Sciatic nerve (tissue), 2 donors: ENCODE measurements at places on chromosomes 4 and X. TPM values are rescaled to one million over a fixed set of nuclear protein-coding genes. Genes with fewer than 3 reads are reported as not detected.

GRCh38 chr4:162075726-162076125, 88.1 kb downstream of the FSTL5 start:
- no peak for DNase-seq

DNA sequence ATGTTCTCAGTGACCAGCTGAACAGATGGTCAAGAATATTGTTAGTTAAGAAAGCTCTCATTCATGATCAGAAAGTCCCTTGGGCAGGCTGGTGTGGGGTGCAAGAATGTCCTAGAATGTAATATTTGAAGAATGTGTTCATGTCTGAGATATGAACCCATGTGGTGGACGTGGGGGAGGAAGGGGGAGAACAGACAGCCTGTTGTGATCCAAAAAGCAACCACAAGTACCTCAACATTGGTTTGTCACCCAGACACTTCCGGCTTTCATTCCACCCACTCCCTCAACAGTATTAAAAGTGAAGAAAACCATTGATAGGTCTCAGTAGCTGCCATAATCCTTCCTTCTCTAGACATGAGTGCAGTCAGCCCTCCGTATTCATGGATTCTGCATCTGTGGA, 82.2 kb downstream of the MAML3 start:
- no peak for DNase-seq

- DNase-seq, result no peak
Measured at GRCh38 chr4:186105647-186106321, 1.3 kb downstream of the FAM149A start.

HMX1 gene
- not detected for total RNA-seq

IGSF1 gene
- total RNA-seq, result 18.2 TPM
